Chondrocyte (in vitro differentiated cells): ENCODE measurements at places on chromosomes 5 and 9. TPM values are rescaled to one million over a fixed set of nuclear protein-coding genes. Genes with fewer than 3 reads are reported as not detected.

- DNase-seq: no peak
- no peaks in the 10 kb centered on the region for H3K4me1 ChIP-seq
- H3K36me3 ChIP-seq: peaks cover under 1% of the 10 kb centered on the region
- no peak overlapping the region for H3K4me3 ChIP-seq
- no peak overlapping the region for H3K27ac ChIP-seq
- H3K27me3 ChIP-seq: peaks cover 4% of the 10 kb centered on the region
Observed at GRCh38 chr9:20340511-20340861, 281.8 kb downstream of the MLLT3 start.

DNA sequence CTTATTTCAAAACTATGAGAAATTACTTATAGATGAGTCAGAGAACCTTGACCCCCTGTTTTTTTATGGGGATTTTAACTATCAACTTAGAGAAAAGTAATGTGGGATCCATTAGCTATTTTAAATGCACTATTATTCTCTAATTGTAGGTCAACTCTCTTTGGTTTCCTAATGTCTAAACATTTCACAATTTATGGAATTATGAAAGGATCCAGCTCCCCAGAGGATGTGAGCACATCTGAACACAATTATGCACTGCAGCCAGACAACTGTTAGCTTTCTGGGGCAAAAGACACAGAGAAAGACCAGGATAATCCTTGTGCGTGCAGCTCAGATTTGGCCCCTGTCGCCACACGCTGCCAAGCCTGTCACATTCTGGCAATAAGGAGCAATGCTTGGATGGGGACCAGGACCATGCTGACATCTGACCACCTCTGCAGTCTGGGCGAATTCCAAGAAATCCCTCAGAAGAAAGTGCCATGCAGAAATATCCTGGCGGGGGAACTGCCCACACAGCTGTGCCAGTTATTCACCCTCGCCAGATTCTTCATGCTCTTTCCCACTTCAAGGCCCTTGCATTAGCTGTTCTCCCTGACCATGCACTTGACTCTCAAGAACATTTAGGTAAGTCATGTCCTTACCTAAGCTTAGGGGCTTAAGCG, 22.2 kb upstream of the CMBL start:
- H3K4me1 ChIP-seq: peaks cover 61% of the 10 kb centered on the region
- peak overlapping the region; percentile 88 for H3K27ac ChIP-seq
- no peaks in the 10 kb centered on the region for H3K27me3 ChIP-seq
- no peaks in the 10 kb centered on the region for H3K36me3 ChIP-seq
- no peak for DNase-seq

- H3K4me1 ChIP-seq: peaks cover 49% of the 10 kb centered on the region
- H3K36me3 ChIP-seq: no peaks in the 10 kb centered on the region
- H3K27ac ChIP-seq: no peak overlapping the region
- no peaks in the 10 kb centered on the region for H3K27me3 ChIP-seq
Observed at GRCh38 chr9:129273136-129273895, 95.3 kb upstream of the IER5L start.

Gene TAF1L
- 0.02 TPM in 1 of 3 replicates, not detected in the others for total RNA-seq

DNA sequence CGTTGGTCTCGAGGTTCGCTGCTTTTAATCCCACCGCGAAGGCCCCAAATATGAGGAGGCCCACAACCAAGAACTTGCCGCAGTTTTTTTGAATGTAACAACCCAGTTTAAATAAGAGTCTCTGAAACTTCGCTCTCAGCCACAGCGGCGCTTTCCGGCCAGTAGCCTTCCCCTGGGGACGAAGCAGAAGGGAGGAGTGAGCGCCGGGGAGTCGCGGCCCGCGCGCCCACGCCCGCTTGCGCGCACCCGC, 10.4 kb downstream of the PTCH1 start:
- H3K27ac ChIP-seq: peak overlapping the region; percentile 52
- no peaks in the 10 kb centered on the region for H3K36me3 ChIP-seq
- peaks cover 27% of the 10 kb centered on the region for H3K4me1 ChIP-seq
- no peak for DNase-seq
- H3K27me3 ChIP-seq: no peaks in the 10 kb centered on the region

DNA sequence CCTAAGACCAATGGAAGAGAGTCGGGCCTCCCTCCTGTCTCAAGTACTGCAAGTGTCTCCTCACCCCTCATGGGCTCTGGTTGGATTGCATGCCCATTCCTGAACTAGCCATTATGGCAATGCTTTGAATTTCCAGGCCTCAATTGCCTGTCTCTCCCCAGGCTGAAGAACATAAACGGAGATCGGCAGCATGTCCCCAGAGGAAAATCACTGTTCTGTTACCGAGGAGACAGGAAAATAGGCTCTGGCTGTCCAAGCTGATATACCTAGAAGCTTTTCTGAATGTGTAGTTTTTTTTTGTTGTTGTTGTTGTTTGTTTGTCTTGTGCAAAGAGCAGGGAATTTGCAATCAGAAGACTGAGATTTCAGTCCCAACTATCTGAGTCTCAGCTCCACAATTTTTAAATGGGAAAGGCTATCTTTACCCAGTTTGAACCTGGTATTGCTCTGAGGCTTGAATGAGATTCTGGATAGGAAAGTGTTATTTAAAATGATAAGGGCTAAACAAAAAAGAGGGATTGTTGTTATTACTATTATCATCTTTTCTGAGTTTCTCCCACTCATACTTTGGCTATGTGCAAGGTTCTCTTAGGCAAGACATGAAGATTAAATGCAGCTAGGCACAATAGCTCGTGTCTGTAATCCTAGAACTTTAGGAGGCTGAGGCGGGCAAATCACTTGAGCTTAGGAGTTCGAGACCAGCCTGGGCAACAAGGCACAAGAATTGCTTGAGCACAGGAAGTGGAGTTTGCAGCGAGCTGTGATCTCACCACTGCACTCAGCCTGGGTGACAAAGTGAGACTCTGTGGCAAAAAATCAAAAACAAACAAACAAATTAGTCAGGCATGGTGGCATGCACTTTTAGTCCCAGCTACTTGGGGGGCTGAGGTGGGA, 77.2 kb upstream of the KLF9 start:
- H3K27me3 ChIP-seq: peaks cover 4% of the 10 kb centered on the region
- no peaks in the 10 kb centered on the region for H3K36me3 ChIP-seq
- no peak overlapping the region for H3K4me3 ChIP-seq
- H3K4me1 ChIP-seq: peaks cover 39% of the 10 kb centered on the region
- no peak overlapping the region for H3K27ac ChIP-seq

Gene ST8SIA4
- 0.42 TPM in 1 of 3 replicates, not detected in the others for total RNA-seq

- H3K4me1 ChIP-seq: no peaks in the 10 kb centered on the region
- no peak overlapping the region for H3K27ac ChIP-seq
- no peak overlapping the region for H3K4me3 ChIP-seq
- DNase-seq: no peak
Observed at GRCh38 chr5:55140908-55141665, 18.9 kb upstream of the GPX8 start.

- peaks cover 3% of the 10 kb centered on the region for H3K27me3 ChIP-seq
- H3K36me3 ChIP-seq: no peaks in the 10 kb centered on the region
- DNase-seq: no peak
- no peak overlapping the region for H3K4me3 ChIP-seq
Observed at GRCh38 chr9:74443036-74443750, 53.9 kb upstream of the RORB start.

DNA sequence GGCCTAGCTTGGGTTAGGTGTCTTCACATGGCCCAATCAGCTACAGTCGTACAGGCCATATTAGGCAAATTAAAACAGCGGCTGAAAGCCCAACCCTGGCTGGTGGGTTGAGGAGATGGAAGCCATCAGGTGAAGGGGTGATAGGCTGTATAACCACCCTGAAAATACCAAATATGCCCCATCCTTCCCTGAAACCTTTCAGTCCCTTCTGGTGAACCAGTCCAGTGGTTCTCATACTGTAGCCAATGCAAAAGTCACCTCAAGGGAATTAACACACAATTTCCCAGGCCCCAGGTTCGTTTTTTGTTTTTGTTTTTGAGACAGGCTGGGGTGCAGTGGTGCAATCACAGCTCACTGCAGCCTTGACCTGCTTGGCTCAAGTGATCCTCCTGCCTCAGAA, 19.8 kb upstream of the KCNV2 start:
- no peaks in the 10 kb centered on the region for H3K4me1 ChIP-seq
- H3K4me3 ChIP-seq: no peak overlapping the region
- H3K27ac ChIP-seq: no peak overlapping the region

DNA sequence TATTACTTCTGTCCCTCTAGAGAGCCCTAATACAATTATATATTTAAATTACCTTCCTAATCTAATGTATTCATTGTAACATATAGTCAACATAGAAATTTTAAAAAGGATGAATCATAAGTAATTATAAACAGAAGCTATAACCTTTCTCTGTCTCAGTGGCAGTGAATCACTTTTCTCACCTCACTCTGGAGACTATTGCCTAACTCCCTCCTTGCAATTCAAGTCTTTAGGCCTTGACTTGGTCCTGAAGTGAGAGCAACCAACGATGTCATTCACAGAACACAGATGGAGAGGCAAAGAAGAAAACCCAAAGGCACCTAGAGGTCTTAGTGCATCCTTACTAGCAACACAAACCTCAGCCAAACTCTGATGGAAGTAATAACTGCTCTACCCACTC, 133.3 kb upstream of the DPYSL3 start:
- peaks cover 10% of the 10 kb centered on the region for H3K36me3 ChIP-seq
- no peak overlapping the region for H3K4me3 ChIP-seq
- no peak overlapping the region for H3K27ac ChIP-seq
- no peaks in the 10 kb centered on the region for H3K27me3 ChIP-seq
- DNase-seq: no peak
- H3K4me1 ChIP-seq: no peaks in the 10 kb centered on the region

- peaks cover 31% of the 10 kb centered on the region for H3K27me3 ChIP-seq
- H3K4me3 ChIP-seq: no peak overlapping the region
- no peaks in the 10 kb centered on the region for H3K4me1 ChIP-seq
- DNase-seq: no peak
Observed at GRCh38 chr5:149681252-149681651, 48.9 kb upstream of the PPARGC1B start.

DNA sequence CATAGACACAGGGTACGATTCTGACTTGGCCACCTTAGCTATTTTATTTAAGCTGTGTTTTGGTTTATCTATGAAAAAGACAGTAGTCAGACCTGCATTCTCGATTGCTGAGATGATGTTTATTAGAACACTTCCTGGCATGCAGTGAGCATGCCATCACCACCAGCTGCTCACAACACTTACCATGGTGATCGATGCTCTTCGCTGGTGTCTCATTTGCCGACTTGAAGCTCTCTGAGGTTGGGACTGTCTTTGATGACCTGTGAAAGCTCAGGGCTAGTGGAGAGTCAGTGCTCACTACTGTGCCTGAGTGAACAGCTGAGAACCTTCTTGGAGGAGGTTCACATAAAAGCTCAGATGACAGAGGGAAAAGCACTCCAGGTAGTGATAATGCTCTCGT, 4.4 kb upstream of the C9orf153 start:
- H3K27me3 ChIP-seq: no peaks in the 10 kb centered on the region
- peaks cover 17% of the 10 kb centered on the region for H3K36me3 ChIP-seq
- peaks cover 14% of the 10 kb centered on the region for H3K4me1 ChIP-seq
- no peak overlapping the region for H3K4me3 ChIP-seq
- no peak for DNase-seq

Gene OR1J4
- not detected in 3 replicates for total RNA-seq

Gene RABGAP1
- 91.8 to 94.2 TPM (median 92.9 TPM) in 3 replicates for total RNA-seq

DNA sequence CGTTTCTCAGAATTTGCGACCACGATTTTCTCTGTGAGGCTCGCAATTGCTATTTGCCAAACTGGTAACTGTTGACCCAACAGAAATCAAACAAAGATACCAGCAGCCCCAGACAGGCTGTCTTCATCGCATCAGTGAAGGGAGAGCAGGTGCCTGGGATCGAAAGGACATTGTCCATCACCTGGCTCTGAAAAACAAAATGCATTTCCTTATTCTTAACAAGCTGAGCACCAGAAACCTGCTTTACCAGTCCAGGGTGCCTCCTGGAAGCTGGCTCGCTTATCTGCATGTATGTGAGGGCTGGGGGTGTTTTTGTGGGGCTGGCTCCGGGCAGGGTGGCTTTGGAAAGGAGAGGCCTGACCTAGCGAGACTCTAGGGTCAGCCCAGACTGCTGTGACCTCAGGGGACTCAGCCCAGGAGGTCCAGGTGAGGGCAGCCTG, 24.7 kb downstream of the WWC1 start:
- DNase-seq: no peak
- no peak overlapping the region for H3K27ac ChIP-seq
- peaks cover 13% of the 10 kb centered on the region for H3K4me1 ChIP-seq
- H3K4me3 ChIP-seq: no peak overlapping the region
- H3K27me3 ChIP-seq: no peaks in the 10 kb centered on the region

DNA sequence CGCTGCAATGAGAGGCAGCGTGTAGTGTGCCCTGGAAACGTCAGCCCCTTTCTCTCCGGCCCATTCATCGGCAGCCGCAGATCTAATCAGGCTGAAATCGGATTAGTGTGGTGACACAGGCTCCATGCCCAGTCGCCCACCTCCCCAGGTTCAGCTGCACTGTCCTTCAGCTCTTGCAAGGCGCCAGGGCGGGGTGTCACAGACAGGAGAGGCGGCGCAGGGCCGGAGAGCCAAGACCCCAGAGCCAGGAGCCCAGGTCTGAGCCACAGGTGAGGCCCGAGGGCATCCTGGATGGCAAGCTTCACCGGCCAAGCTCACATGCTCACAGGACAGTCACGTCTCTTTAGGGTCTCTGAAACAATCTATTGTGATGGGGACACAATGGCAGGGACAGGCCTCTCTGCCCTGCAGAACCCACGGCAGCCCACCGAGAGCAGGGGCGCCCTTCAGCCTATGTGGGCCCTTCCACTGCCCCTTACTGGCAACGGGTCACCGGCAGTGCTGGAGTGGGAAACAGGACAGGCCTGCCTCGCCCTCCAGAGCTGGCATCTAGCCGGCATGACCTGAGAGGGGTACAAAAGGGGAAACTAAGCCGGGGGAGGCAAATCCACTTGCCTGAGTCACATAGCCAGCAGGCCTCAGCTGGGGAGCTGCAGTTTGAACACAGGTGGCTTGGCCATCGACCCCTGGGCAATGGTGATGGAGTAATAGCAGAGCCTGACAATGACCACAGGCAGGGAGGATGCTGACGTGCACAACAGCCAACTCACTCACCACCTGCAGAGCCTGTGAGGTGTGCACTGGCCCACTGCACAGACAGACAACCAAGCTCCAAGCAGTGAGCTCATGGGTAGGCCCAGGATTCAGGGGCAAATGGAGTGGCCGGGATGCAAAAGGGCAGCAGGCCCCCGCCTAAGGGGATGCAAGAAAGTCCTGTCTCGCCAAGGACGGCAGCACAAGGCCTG, 48.1 kb downstream of the VAV2 start:
- peak; percentile 77 for DNase-seq
- no peak overlapping the region for H3K27ac ChIP-seq
- peaks cover 2% of the 10 kb centered on the region for H3K36me3 ChIP-seq
- no peak overlapping the region for H3K4me3 ChIP-seq

DNA sequence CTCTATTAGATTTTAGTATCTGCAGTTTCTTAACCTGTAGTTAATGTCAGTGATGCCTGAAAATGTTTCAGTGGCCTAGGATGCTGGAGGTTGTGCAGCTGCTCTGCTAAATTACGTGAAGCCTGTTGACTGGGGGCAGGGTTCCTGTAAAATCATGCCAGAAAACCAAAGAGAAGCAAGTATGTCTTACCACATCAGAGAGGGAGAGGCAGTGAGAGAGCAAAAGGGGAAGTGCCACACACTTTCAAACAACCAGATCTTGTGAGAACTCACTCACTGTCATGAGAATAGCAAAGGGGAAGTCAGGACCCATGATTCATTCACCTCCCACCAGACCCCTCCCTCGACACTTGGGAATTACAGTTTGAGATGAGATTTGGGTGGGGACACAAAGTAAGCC, 83.9 kb upstream of the CYLC2 start:
- H3K27me3 ChIP-seq: no peaks in the 10 kb centered on the region
- no peak for DNase-seq
- H3K36me3 ChIP-seq: no peaks in the 10 kb centered on the region
- no peaks in the 10 kb centered on the region for H3K4me1 ChIP-seq
- no peak overlapping the region for H3K4me3 ChIP-seq
